ENCODE measurements at places on chromosomes 5 and 9. TPM values are rescaled to one million over a fixed set of nuclear protein-coding genes. Genes with fewer than 3 reads are reported as not detected.
A peak's percentile ranks its signal among the peaks of the same experiment; 100 is the strongest.

The SPINK4 gene
- not detected for total RNA-seq

The WDR31 gene
- total RNA-seq, result 1.4 TPM

The FSTL4 gene
- total RNA-seq, result not detected

- DNase-seq, result no peak
Observed at GRCh38 chr9:69173497-69173890, 583 bp upstream of the TJP2 start.

DNA sequence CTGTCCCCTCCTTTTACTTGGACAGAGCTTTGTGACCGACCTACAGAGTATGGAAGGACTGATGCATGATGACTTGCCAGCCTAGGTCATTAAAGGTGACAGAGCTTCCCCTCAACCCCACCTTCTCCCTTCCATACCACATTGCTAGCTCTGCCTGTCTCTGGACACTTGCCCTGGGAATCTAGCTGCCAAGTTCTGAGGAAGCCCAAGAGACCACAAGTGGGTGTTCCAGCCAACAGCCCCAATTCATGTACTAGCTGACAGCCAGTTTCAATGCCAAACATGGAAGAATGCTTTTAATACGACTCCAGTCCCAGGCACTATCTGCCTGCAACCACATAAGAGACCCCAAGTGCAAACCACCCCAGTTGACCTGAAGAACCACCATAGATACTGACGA is 477.1 kb downstream of the SPOCK1 start:
- DNase-seq, result no peak

- DNase-seq, result no peak
Observed at GRCh38 chr5:67978171-67978570, 237.4 kb upstream of the PIK3R1 start.

- DNase-seq, result no peak
Observed at GRCh38 chr9:93813221-93814076, 141.7 kb downstream of the BARX1 start.

GRCh38 chr9:38027714-38028113 is 41.3 kb downstream of the SHB start:
- no peak for DNase-seq

The TOR1A gene
- total RNA-seq, result 37.0 TPM

- DNase-seq, result no peak
Observed at GRCh38 chr5:61732369-61732768, 400.3 kb downstream of the ZSWIM6 start.

- DNase-seq, result no peak
Observed at GRCh38 chr9:137614631-137615386, 4.0 kb upstream of the EHMT1 start.

The PRELID1 gene
- total RNA-seq, result 203 TPM

DNA sequence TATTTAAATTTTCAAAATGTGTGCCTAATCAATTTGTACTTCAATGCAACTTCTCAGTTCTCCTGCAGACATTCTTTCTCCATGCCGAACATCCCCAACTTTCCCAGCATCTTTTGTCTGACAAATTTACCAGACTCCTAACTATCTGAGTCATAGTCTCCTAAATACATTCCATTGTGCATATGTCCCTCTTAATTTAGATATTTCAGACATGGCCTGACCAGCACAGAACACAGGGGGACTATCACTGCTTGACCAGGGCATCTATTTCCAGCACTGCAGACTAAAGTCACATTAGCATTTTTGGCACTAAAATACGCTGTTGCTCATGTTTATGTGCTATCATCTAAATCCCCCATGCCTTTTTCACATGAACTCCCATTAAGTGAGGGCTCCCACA is 71.9 kb downstream of the ITGA1 start:
- DNase-seq, result no peak

- no peak for DNase-seq
Observed at GRCh38 chr5:163789870-163790269, 284.5 kb downstream of the MAT2B start.

DNA sequence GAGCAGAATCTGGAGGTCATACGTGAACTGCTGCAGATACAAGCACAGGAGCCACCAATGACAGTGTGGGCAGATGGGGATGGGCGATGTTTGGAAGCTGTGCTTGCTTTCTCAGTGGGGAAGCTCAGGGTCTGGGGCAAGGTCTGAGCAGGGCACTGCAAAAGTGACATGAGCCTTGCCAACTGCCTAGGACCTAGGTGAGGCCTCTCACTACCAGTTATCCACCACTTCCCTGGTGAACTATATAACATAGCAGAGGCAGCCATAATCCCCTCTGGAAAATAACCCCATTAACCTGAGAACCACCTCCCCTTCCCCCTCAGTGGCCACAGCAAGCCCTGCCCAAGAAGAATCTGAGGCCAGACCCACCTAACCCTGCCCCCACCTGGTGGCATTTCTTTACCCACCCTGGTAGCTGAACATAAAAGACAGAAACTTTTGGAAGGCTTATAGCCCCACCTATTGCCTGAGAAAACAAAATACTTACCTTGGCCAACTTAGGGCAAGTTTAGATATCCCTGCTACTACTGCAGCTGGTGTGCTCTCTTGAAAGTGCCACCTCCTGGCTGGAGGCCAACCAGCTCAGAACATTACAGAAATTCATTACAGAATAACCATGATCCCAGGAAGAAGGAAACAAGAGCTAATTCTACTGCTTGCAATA is 18.8 kb upstream of the SPEF2 start:
- DNase-seq, result peak; percentile 18

The TTC23L gene
- total RNA-seq, result 1.4 TPM

GRCh38 chr9:79688363-79688762 is 116.6 kb downstream of the TLE4 start:
- no peak for DNase-seq

The PCDHGA3 gene
- 0.65 TPM for total RNA-seq

- DNase-seq, result no peak
Observed at GRCh38 chr9:107647141-107647540, 157.6 kb upstream of the KLF4 start.

The BTNL8 gene
- total RNA-seq, result not detected

GRCh38 chr5:43469671-43470391 is 13.8 kb downstream of the TMEM267 start:
- DNase-seq, result no peak

The FAM151B gene
- not detected for total RNA-seq

DNA sequence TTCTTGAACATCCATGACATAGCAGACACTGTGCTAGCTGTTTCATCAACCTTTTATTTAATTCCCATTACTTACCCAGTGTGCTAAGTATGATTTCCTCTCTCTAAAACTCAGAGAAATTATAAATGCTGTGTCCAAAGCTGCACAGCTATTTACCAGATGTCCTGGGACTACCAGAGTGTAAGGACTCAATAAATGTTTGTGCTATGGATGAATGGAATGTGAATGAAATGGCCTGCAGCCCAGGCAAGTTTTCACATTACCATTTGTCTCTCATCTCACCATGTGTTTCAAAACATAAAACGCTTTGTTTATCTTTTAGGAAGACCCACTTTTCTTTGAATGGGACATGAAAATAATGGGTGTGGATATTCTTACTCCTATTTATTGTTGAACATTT is 96.2 kb downstream of the ARHGEF28 start:
- no peak for DNase-seq

The PCDHA9 gene
- total RNA-seq, result not detected

DNA sequence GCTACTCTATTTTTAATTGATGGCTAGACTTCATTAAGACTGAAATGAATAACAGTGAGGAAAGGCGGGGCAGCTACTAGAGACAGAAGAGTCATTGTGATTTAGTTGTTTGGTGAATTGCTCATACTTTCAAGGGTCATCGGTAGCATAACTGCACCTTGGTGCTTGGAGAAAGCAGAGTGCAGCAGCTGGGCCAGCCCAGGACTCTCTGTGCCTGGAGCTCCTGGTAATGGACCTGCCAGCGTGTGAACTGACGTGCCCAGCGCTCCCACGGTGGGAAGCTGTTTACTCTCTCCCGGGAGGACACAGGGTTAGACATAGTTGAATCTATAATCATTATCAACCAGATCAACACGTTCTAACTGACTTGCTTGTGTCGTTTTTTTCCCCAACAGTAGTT is 42.9 kb downstream of the LURAP1L start:
- no peak for DNase-seq

Data from OCI-LY7 (cell line).